ENCODE measurements at places on chromosomes 4 and X. TPM values are rescaled to one million over a fixed set of nuclear protein-coding genes. Genes with fewer than 3 reads are reported as not detected.
A peak's percentile ranks its signal among the peaks of the same experiment; 100 is the strongest.

MAOB gene
- 4.6 TPM for total RNA-seq

TLR3 gene
- total RNA-seq, result 19.9 TPM

HTN3 gene
- total RNA-seq, result not detected

GRCh38 chrX:29911673-29912072 lies 303.7 kb upstream of the MAGEB2 start:
- no peaks in the 10 kb centered on the region for H3K27me3 ChIP-seq
- DNase-seq, result no peak
- H3K36me3 ChIP-seq, result no peaks in the 10 kb centered on the region
- H3K4me1 ChIP-seq, result no peaks in the 10 kb centered on the region
- H3K27ac ChIP-seq, result no peak overlapping the region

DNA sequence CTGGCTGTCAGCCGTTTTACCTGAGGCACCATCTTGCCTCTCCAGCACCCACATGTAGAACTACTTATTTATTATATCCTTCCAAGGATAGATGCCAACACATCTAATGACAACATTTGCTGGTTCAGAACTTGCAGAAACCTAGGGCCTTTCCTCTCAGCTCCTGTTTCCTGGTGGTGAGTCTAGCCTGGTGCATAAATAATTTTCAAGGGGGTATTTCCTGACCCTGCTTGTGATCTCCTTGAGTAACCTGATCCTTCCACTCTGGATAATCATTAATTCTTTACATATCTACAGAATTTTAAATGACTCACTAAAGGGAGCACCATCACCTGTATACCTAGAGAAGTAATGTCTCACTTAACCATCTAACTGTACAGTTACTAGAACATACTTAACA lies 153.4 kb downstream of the PPARGC1A start:
- DNase-seq, result no peak
- H3K27me3 ChIP-seq, result no peaks in the 10 kb centered on the region
- no peak overlapping the region for H3K27ac ChIP-seq
- no peak overlapping the region for H3K4me3 ChIP-seq
- no peaks in the 10 kb centered on the region for H3K4me1 ChIP-seq

GRCh38 chrX:23901060-23901459 lies 6.7 kb downstream of the APOO start:
- no peaks in the 10 kb centered on the region for H3K36me3 ChIP-seq
- no peaks in the 10 kb centered on the region for H3K27me3 ChIP-seq
- H3K27ac ChIP-seq, result peak overlapping the region; percentile 6

GRCh38 chr4:61375301-61375700 lies 175.2 kb downstream of the ADGRL3 start:
- H3K4me1 ChIP-seq, result peaks cover 8% of the 10 kb centered on the region
- no peak for DNase-seq
- no peaks in the 10 kb centered on the region for H3K27me3 ChIP-seq
- H3K4me3 ChIP-seq, result no peak overlapping the region

DNA sequence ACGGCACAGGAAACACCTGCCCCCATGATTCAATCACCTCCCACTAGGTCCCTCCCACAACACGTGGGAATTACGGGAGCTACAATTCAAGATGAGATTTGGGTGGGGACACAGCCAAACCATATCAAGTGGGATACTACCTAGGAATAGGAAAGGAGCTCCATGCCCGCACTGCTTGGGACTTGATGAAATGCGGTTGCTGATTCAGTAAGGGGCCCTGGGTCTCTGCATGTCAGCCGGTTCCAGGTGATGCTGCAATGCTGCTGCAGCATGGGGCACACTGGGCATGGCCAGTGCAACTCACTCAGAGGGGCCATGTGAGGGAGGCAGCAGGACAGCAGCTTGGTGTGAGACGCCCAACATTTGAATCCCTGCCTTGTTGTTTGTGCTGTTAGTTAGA lies 34.0 kb upstream of the MSX1 start:
- no peaks in the 10 kb centered on the region for H3K36me3 ChIP-seq
- no peaks in the 10 kb centered on the region for H3K27me3 ChIP-seq
- no peak overlapping the region for H3K27ac ChIP-seq
- H3K4me3 ChIP-seq, result no peak overlapping the region

Measured in ascending aorta (tissue), 2 donors.